ENCODE measurements at places on chromosomes 5 and 9. TPM values are rescaled to one million over a fixed set of nuclear protein-coding genes. Genes with fewer than 3 reads are reported as not detected.

Gene FKBP15
- total RNA-seq, result 18.7 TPM

Gene IFNA10
- total RNA-seq, result not detected

Gene ELOVL7
- 0.12 TPM for total RNA-seq

Gene IL4
- not detected for total RNA-seq

Gene SLC27A6
- total RNA-seq, result 95.1 TPM

Gene WASHC1
- total RNA-seq, result 8.1 TPM

Gene FCN2
- not detected for total RNA-seq

Gene SPINK4
- not detected for total RNA-seq

Gene NR4A3
- total RNA-seq, result 11.0 TPM

Gene ZNF354B
- 7.6 TPM for total RNA-seq

Gene STC2
- 14.0 TPM for total RNA-seq

Gene GAPVD1
- total RNA-seq, result 31.7 TPM

Gene KCNIP1
- not detected for total RNA-seq

Gene WDR38
- total RNA-seq, result not detected

Gene WNK2
- 108 TPM for total RNA-seq

Gene ABCA1
- total RNA-seq, result 13.0 TPM

Gene SPINK6
- not detected for total RNA-seq

Gene TMC1
- 0.65 TPM for total RNA-seq

Gene VCAN
- total RNA-seq, result 31.3 TPM
